ENCODE measurements at places on chromosomes 6 and 20. TPM values are rescaled to one million over a fixed set of nuclear protein-coding genes. Genes with fewer than 3 reads are reported as not detected.

DNA sequence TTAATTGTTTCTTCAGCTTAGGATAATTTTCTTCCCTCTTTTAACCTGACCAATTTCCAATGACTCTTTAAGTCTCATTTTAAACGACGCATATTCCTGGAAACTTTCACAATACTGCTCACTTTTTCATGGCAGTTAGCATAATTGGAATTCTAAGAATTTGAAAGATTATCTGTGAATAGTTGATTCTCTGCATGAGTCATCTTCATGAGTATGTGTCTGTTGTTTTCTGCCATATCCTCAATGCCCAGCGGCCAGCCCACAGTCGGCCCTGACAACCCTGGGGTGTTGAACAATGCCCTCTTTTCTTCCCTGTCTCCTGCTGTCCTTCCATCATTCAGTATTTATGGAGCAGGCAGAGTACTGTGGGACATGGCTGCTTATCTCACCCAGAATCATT is 554.2 kb downstream of the CDH26 start:
- DNase-seq: no peak

- DNase-seq: peak; percentile 26
Measured at GRCh38 chr6:6315660-6316059, 4.8 kb downstream of the F13A1 start.

CALHM4 gene
- not detected for total RNA-seq

GRCh38 chr6:53058388-53059195 is 6.6 kb upstream of the FBXO9 start:
- DNase-seq: no peak
